ENCODE measurements at places on chromosomes 5 and 9. TPM values are rescaled to one million over a fixed set of nuclear protein-coding genes. Genes with fewer than 3 reads are reported as not detected.

DNA sequence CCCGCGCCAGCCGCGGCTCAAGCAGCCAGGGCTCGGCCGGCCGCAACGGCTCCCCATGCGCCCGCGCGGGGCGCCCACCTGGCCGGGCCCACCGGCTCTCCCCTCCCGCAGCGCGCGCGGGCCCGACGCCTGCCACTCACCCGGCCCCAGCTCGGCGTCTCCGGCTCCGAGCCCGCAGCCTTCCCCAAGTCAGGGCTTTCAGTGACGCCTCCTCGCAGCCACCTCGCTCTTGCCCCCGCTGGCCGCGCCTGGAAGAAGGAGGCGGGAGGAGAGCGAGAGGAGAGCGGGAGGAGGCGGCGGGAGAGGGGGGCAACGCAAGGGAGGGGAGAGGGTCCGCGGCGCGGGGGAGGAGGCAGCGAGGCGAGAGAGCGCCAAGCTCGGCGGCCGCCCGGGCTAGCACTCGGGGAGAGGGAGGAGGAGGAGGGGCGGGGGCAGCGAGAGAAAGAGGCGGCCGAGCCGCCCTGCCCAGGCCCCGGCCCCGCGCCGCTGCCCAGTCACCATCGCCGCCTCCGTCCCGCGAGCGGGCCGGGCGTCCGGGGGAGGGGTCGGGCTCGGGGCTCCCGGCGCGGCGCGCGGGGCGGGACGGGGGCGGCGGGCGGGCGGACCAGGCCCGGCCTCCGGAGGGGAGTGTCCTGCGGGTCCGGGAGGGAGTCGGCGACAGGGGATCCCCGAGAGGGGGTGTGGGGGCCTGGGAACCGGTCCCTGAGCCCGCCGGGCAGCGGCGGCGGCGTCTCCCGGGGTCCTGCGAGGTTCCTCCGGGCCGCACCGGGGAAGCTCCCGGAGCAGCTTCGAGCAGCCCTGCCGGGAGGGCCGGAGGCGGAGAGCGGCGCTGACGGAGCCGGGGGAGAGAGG lies at the start of gene LHFPL2:
LHFPL2 (minus strand) TSS at position 414 of the 852 bp plus-strand sequence. CDS start 138,559 bp downstream, outside the sequence.
- no peaks in the 10 kb centered on the region for H3K36me3 ChIP-seq
- peak; percentile 43 for DNase-seq
- H3K27ac ChIP-seq, result no peak within 1 kb of the TSS
- peaks cover 69% of the 10 kb centered on the region for H3K27me3 ChIP-seq

TMOD1 gene
- 1.2 TPM for total RNA-seq

GRCh38 chr9:401223-401622 lies 186.6 kb downstream of the DOCK8 start:
- peak overlapping the region; percentile 78 for H3K27ac ChIP-seq
- H3K4me1 ChIP-seq, result peaks cover 5% of the 10 kb centered on the region
- H3K27me3 ChIP-seq, result no peaks in the 10 kb centered on the region
- peaks cover 54% of the 10 kb centered on the region for H3K36me3 ChIP-seq

COL23A1 gene
- 0.21 TPM for total RNA-seq

- H3K4me3 ChIP-seq, result no peak overlapping the region
- no peak overlapping the region for H3K27ac ChIP-seq
- no peaks in the 10 kb centered on the region for H3K27me3 ChIP-seq
- DNase-seq, result no peak
- H3K4me1 ChIP-seq, result no peaks in the 10 kb centered on the region
Observed at GRCh38 chr5:11602298-11602697, 301.9 kb downstream of the CTNND2 start.

PCDHA13 gene
- not detected for total RNA-seq

SNX24 gene
- 1.4 TPM for total RNA-seq

DNA sequence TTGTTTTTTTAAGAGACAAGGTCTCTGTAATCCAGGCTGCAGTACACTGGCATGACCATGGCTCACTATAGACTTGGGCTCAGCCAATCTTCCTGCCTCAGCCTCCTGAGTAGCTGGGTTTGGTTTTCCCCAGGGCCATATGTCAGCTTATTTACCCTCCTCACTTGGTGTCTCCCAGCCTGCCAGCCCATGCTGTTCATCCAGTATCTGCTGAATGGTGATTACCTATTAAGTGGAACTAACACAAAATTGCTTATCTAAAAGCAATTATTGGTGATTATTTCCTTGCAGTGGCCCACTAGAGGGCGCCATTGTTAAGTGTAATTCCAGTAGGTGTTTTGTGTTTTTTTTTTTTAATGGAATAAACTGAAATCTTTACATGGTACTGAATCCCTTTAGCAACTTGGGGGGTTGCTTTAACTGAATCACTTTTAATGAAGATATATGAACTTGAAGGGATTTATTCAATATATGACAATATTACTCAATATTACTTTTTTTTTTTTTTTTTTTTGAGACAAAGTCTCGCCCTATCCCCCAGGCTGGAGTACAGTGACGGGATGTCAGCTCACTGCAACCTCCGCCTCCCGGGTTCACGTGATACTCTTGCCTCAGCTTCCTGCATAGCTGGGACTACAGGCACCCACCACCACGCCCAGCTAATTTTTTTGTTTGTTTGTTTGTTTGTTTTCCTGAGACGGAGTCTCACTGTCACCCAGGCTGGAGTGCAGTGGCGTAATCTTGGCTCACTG lies 13.8 kb downstream of the EXOSC2 start:
- H3K27ac ChIP-seq, result peak overlapping the region; percentile 19
- peaks cover 26% of the 10 kb centered on the region for H3K36me3 ChIP-seq
- H3K4me1 ChIP-seq, result peaks cover 1% of the 10 kb centered on the region
- DNase-seq, result peak; percentile 47

- H3K4me1 ChIP-seq, result peaks cover 16% of the 10 kb centered on the region
- no peak overlapping the region for H3K4me3 ChIP-seq
- no peak overlapping the region for H3K27ac ChIP-seq
- DNase-seq, result no peak
- H3K36me3 ChIP-seq, result peaks cover 11% of the 10 kb centered on the region
- peaks cover 15% of the 10 kb centered on the region for H3K27me3 ChIP-seq
Observed at GRCh38 chr5:93600409-93601070, 17.5 kb downstream of the NR2F1 start.

CCDC127 gene
- total RNA-seq, result 5.3 TPM

DNA sequence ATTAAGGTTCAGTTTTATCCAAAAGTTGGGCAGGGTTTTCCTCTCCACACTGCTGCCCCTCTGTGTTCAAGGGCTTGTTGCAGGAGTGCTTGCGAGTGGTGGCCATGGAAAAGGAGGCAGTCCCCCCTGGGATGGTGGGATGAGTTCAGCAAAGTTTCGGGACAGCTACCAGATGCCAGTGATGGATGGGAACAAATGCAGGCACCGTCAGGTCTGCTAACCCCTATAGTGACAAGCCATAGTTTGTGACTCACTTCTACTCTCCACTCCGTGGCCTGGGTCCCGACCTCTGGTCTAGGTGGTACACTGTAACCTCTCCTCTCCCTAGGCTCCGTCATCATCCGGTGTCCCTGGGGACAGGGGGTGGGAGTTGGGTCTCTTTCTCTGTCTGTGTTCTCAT lies 3.8 kb upstream of the RNF14 start:
- H3K27me3 ChIP-seq, result no peaks in the 10 kb centered on the region
- peaks cover 2% of the 10 kb centered on the region for H3K36me3 ChIP-seq
- DNase-seq, result no peak
- H3K4me1 ChIP-seq, result peaks cover 22% of the 10 kb centered on the region
- no peak overlapping the region for H3K27ac ChIP-seq

- no peak overlapping the region for H3K27ac ChIP-seq
- DNase-seq, result no peak
- no peaks in the 10 kb centered on the region for H3K4me1 ChIP-seq
Observed at GRCh38 chr5:56973473-56973872, 21.6 kb upstream of the MIER3 start.

- no peaks in the 10 kb centered on the region for H3K36me3 ChIP-seq
- no peak overlapping the region for H3K4me3 ChIP-seq
- H3K27me3 ChIP-seq, result no peaks in the 10 kb centered on the region
- H3K27ac ChIP-seq, result no peak overlapping the region
Observed at GRCh38 chr9:5892456-5893133, 1.9 kb downstream of the MLANA start.

GRCh38 chr9:16290169-16290568 lies 580.3 kb downstream of the BNC2 start:
- DNase-seq, result no peak
- H3K27me3 ChIP-seq, result peaks cover 6% of the 10 kb centered on the region
- no peaks in the 10 kb centered on the region for H3K4me1 ChIP-seq
- no peaks in the 10 kb centered on the region for H3K36me3 ChIP-seq
- no peak overlapping the region for H3K4me3 ChIP-seq

IL13 gene
- 0.72 TPM for total RNA-seq

- H3K36me3 ChIP-seq, result no peaks in the 10 kb centered on the region
- no peak overlapping the region for H3K27ac ChIP-seq
- no peak overlapping the region for H3K4me3 ChIP-seq
Observed at GRCh38 chr5:36442352-36442751, 140.7 kb upstream of the RANBP3L start.

- H3K27me3 ChIP-seq, result no peaks in the 10 kb centered on the region
- no peaks in the 10 kb centered on the region for H3K4me1 ChIP-seq
- DNase-seq, result no peak
- no peak overlapping the region for H3K4me3 ChIP-seq
- no peak overlapping the region for H3K27ac ChIP-seq
Observed at GRCh38 chr5:102107865-102108264, 188.2 kb downstream of the SLCO4C1 start.

FOXD4 gene
- 0.16 TPM for total RNA-seq

DNA sequence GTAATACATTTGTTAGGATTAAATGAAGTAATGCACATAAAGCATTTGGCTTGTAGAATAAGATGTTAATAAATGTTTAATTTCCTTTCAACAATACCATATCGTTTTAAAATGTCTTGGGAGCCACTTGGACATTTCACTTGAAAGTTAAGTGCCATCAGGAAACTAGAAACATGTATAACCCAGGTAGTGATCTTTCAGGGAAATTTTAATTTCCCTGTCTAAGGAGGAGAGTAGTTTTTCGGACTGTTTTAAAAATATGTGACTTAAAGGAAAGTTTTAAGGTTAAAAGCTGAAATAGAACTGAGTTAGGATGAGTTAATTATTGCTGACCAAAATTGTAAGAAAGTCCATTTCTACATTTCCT lies 18.0 kb downstream of the CDC42SE2 start:
- peaks cover 60% of the 10 kb centered on the region for H3K36me3 ChIP-seq
- H3K27ac ChIP-seq, result peak overlapping the region; percentile 97
- no peak for DNase-seq
- H3K27me3 ChIP-seq, result peaks cover 12% of the 10 kb centered on the region
- H3K4me3 ChIP-seq, result peak overlapping the region; percentile 78

GRCh38 chr9:101467690-101468089 lies 32.1 kb upstream of the ALDOB start:
- no peak overlapping the region for H3K4me3 ChIP-seq
- peaks cover 2% of the 10 kb centered on the region for H3K4me1 ChIP-seq
- H3K36me3 ChIP-seq, result no peaks in the 10 kb centered on the region
- no peak overlapping the region for H3K27ac ChIP-seq
- H3K27me3 ChIP-seq, result peaks cover 36% of the 10 kb centered on the region

DNA sequence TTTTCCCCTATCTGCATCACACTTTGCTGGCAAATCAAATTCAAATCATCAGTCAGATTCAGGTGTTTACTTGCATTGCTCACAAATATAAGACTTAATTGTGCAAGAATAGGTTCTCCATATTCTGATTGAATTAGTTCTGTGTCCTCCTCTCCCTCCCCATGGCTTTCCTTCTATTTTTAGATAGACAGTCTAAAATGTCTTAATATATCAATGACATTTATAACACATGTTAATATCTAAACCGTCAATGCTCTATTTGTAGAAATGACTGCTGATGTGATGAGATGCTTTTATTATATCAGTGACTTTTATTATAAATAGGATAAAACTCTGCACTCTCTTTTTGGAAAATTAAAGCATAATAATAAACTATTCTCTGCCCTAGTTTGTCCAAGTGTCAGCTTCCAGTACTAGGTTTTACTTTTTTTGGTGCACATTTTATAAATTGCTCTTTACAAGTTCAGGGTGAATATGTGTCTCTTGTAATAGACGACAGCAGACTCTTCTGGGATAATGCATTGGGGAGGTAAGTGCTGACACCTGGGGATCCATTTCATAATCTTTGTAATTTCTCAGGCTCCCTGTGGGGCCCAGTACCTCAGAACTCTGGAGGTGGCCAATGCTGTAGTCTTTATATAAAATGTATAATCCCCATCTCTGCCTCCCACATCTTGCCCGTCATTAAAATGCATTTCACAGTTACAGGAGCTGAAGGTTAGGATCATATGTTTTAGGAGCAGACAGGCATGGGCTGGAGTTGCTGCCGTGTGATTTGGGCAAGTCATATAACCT lies 321.5 kb downstream of the BRINP1 start:
- no peaks in the 10 kb centered on the region for H3K36me3 ChIP-seq
- H3K4me3 ChIP-seq, result no peak overlapping the region
- no peaks in the 10 kb centered on the region for H3K4me1 ChIP-seq
- H3K27ac ChIP-seq, result no peak overlapping the region

DNA sequence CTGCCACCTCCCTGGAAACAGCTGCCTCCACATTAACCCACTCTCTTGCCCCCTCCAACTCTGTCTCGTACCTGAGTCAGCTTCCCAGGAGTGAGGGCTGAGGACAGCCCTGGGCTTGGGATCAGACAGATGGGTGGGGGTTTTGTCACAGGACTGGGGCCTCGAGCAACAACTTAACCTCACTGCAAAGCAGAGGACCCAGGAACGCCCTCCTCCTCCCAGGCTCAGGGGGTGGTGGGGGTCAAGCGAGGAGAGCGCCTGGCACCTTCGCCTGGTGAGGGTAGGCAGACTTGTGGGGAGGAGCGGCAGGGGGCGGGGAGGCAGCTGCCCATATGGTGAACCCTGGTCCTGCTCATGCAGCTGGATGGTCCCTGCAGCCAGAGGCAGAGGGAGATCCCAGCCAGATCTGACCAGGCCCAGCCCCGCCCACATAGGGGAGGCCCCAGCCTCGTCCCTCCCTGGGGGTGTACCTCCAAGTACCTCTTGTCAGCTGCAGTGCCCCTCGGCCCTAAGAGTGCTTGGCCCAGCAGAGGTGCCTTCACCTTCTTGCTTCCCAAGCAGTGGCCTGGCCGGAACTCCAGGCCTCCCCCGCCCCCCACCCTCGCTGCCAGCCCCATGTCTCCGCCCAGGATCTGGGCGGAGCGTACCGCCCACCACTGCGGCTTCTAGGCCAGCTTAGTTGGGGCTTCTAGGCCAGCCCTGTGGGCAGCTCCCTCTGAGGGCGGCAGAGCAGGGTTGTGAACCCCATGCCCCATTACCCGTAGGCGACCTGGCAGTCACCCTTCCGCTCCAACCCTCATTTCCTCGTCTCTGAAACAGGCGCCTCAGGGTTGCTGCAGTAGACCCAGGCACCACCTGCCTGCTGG lies at the start of gene SARDH:
SARDH (minus strand) TSS at position 579 of the 866 bp plus-strand sequence. CDS start 4,179 bp downstream, outside the sequence.
- no peaks in the 10 kb centered on the region for H3K36me3 ChIP-seq
- no peak within 1 kb of the TSS for H3K4me3 ChIP-seq
- no peak within 1 kb of the TSS for H3K27ac ChIP-seq
- peak; percentile 48 for DNase-seq

- H3K4me3 ChIP-seq, result no peak overlapping the region
- H3K27ac ChIP-seq, result no peak overlapping the region
- DNase-seq, result no peak
- no peaks in the 10 kb centered on the region for H3K36me3 ChIP-seq
- H3K27me3 ChIP-seq, result peaks cover 6% of the 10 kb centered on the region
Observed at GRCh38 chr9:71243951-71244350, 122.5 kb upstream of the TRPM3 start.
